ENCODE measurements at places on chromosomes 7 and 10. TPM values are rescaled to one million over a fixed set of nuclear protein-coding genes. Genes with fewer than 3 reads are reported as not detected.

The TCERG1L gene
- not detected for total RNA-seq

The GFRA1 gene
- 9.3 TPM for total RNA-seq

The HGF gene
- 60.6 TPM for total RNA-seq

The TMEM176A gene
- total RNA-seq, result not detected

The HIF1AN gene
- total RNA-seq, result 13.9 TPM

The SCART1 gene
- total RNA-seq, result 4.2 TPM

The ADIRF gene
- total RNA-seq, result 2.6 TPM

The MMD2 gene
- not detected for total RNA-seq

The GBX1 gene
- not detected for total RNA-seq

The PCLO gene
- under 0.01 TPM for total RNA-seq

The UPK3B gene
- not detected for total RNA-seq

The BLNK gene
- total RNA-seq, result not detected

The SHTN1 gene
- total RNA-seq, result 2.2 TPM

The ZNF239 gene
- total RNA-seq, result 4.2 TPM

The CAMK2B gene
- under 0.01 TPM for total RNA-seq

The ADRB1 gene
- not detected for total RNA-seq

The OR2A12 gene
- not detected for total RNA-seq

The TMEM273 gene
- not detected for total RNA-seq

Data from fibroblast of villous mesenchyme (primary cell).